Activated CD4-positive, alpha-beta T cell treated with anti-CD3 and anti-CD28 coated beads, Interleukin-2, amount 10 ng/mL, durations not matched to agents 7 days and 5 days (primary cell): ENCODE measurements at places on chromosomes 3 and 15. TPM values are rescaled to one million over a fixed set of nuclear protein-coding genes. Genes with fewer than 3 reads are reported as not detected.

DNA sequence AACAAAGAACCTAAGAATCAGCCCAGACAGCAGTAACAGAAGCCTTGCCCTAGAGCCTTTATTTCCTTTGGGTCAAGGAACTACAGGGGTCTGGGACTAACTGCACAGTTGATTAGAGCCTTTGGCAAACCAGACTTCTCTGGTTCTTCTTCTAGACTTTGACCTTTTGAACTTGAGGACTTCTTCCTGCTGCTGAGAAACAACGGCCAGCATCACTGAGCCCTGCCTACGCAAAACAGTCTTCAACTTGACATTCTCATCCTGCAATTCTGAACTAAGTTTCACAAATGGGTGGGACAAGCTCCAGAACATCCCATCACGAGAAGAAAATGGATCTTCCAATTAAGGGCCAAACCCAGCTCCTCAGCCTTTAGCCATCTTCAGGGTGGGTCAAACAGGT, 31.4 kb downstream of the CMTM6 start:
- DNase-seq: no peak

- DNase-seq: no peak
Observed at GRCh38 chr3:188491276-188491687, 337.3 kb downstream of the LPP start.

DNA sequence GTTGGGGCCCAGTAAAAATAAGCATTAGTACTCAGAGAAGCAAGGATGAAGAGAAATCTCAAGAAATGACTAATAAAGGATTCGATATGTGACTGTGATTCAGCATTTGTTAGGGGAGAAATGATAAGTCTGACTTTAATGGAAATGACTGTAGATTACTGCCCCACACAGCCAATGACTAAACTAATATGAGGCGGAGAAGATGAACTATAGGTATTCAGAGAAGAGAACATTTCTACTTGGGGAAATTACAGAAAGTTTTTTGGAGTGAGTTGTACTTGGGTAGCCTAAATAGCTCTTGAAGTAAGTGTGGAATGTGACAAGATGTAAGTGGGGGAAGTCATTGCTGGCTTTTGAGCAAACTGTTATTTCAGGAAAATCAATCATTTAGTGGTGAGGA, 380.0 kb downstream of the PDCD6IP start:
- no peak for DNase-seq

Gene RETNLB
- total RNA-seq: not detected
